ENCODE measurements at places on chromosomes 3 and 15. TPM values are rescaled to one million over a fixed set of nuclear protein-coding genes. Genes with fewer than 3 reads are reported as not detected.

The FETUB gene
- total RNA-seq = 0.10 TPM

The SIAH2 gene
- 15.4 TPM for total RNA-seq

The WDR93 gene
- 0.25 TPM for total RNA-seq

The GOLGA6B gene
- total RNA-seq = not detected

The CHCHD4 gene
- total RNA-seq = 39.0 TPM

The MTMR10 gene
- 17.8 TPM for total RNA-seq

The PTH1R gene
- total RNA-seq = 1.8 TPM

The CYP1A1 gene
- total RNA-seq = 1.6 TPM

The CSPG4 gene
- total RNA-seq = 0.13 TPM

The EFCC1 gene
- not detected for total RNA-seq

The ABHD14A gene
- total RNA-seq = 15.0 TPM

The NDN gene
- not detected for total RNA-seq

The SOX14 gene
- not detected for total RNA-seq

The GPR149 gene
- total RNA-seq = not detected

The CHRFAM7A gene
- total RNA-seq = 4.6 TPM

The MOBP gene
- total RNA-seq = 0.16 TPM

The DUOXA2 gene
- total RNA-seq = not detected

The PCSK6 gene
- 10.2 TPM for total RNA-seq

The HACD3 gene
- total RNA-seq = 131 TPM

The ZPLD1 gene
- not detected for total RNA-seq

The KLF15 gene
- total RNA-seq = 0.56 TPM

The CFAP100 gene
- total RNA-seq = not detected

The TFDP2 gene
- total RNA-seq = 19.5 TPM

The C3orf22 gene
- total RNA-seq = not detected

The CADPS gene
- total RNA-seq = not detected

The C2CD4A gene
- 0.17 TPM for total RNA-seq

The CYP8B1 gene
- total RNA-seq = not detected

The STXBP5L gene
- total RNA-seq = not detected

The PPP1R14D gene
- total RNA-seq = 0.33 TPM

The EFCAB12 gene
- 0.95 TPM for total RNA-seq

The MAGEL2 gene
- total RNA-seq = not detected

The CLDN18 gene
- not detected for total RNA-seq

The ZNF502 gene
- total RNA-seq = 1.6 TPM

The ZNF80 gene
- total RNA-seq = not detected

The SH3GL3 gene
- 0.85 TPM for total RNA-seq

The WNT7A gene
- total RNA-seq = 0.20 TPM

Measured in A549 treated with Mapracorat at 1 μM for 4 hours (cell line).